ENCODE measurements at places on chromosomes 13 and 19. TPM values are rescaled to one million over a fixed set of nuclear protein-coding genes. Genes with fewer than 3 reads are reported as not detected.

DNA sequence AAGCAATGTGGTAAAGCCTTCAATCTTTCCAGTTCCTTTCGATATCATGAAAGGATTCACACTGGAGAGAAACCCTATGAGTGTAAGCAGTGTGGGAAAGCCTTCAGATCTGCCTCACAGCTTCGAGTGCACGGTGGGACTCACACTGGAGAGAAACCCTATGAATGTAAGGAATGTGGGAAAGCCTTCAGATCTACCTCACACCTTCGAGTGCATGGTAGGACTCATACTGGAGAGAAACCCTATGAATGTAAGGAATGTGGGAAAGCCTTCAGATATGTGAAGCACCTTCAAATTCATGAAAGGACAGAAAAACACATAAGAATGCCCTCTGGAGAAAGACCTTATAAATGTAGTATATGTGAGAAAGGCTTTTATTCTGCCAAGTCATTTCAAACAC, 15.6 kb upstream of the ZNF763 start:
- DNase-seq: peak; percentile 16

DNA sequence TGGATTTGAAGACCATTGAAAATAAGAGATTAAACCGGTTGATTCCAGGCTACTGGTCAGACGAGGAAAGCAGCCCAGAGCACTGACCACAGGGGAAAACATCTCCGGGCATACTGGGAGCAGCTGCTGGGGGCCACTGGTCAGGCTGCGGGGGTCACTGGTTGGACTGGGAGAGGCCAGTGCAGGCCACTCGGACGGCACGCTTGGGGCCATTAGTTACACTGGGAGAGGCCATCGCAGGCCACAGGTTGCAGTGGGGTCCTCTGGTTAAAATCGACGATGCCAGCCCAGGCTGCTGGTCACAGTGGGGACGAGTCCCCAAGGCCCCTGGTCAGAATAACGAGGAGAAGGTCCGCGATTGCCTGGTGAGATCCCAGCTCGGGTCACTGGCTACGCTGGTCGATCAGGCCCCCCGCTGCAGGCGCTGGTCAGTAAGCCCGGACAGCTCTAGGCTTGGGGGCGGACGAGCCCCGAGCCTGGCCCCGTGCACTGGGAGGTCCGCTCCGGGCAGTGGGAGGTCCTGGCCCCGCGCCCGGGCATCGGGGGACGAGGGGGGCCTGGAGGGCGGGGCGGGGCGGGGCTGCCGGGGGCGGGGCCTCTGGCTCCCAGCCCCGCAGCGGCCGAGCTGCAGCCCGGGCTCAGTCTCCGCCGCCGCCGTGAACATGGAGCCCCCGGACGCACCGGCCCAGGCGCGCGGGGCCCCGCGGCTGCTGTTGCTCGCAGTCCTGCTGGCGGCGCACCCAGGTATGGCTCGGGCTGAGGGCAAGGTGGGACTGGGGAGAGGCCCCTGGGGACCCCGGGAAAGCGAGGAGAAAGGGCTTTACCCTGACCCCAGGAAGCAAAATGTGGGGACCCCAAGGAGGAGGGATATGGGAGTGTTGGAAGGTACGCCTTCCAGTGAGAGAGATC, at the start of gene BCAM:
BCAM (plus strand) TSS at position 641 of the 909 bp plus-strand sequence; CDS start at position 663, 22 bp downstream.
- DNase-seq: peak; percentile 27

HIPK4 gene
- total RNA-seq: not detected

- DNase-seq: no peak
These were observed at the start of gene LSR for GRCh38 chr19:35248310-35249145. Gene LSR, plus strand, starts transcription at chr19:35249002. Its CDS starts 21 bp downstream, at chr19:35249023.

DNA sequence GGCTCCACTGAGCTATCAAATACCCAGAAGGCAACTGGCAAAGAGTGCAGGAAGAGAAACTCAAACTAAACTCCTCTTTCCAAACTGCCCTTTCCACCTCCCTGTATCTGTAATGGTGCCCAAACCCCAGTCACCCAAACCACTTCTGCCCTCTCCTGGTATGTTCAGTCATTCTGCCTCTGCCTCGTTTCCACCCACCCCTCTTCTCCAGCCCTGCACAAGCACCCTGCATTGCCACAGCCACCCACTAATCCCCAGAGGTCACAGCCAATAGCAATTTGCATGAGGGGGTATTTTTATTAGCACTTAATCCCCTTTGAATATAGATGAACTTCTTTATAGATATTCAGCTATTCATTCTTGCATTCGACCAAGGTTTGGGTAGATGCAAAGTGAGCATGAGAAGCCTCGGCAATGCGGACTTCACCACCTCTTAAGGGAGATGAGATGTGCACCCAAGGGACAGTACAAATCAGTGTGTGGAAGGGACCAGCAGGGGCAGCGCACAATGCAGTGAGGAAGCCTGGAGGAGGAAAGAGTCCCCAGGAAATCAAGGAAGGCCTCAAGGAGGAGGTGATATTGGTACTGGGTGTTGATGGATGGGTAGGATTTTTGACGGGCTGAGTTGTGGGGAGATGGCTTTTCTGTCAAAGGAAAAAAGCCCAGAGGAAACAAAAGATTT, 12.4 kb downstream of the TMEM272 start:
- no peak for DNase-seq

DNA sequence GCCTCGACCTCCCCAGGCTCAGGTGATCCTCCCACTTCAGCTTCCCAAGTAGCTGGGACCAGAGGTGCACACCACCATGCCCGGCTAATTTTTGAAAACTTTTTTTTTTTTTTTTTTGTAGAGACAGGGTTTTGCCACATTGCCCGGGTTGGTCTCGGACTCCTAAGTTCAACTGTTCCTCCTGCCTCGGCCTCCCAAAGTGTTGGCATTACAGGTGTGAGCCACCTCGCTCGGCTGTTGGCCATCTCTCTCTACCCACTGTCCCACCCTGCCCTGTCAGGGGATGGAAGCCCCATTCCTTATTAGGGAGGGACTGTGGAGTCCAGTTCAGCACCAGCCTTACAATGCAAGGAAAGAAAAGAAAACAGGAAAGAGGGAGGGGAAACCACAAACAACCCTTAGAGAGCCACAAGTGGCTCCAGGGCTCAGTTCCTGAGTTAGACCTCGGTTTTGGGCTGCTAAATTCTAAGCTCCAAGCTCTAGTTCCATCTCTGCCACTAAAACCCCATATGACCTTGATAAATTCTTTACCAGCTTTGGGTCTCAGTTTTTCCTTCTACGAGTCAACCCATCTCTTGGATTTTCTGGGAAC, 31.7 kb downstream of the ACTL9 start:
- no peak for DNase-seq

DNA sequence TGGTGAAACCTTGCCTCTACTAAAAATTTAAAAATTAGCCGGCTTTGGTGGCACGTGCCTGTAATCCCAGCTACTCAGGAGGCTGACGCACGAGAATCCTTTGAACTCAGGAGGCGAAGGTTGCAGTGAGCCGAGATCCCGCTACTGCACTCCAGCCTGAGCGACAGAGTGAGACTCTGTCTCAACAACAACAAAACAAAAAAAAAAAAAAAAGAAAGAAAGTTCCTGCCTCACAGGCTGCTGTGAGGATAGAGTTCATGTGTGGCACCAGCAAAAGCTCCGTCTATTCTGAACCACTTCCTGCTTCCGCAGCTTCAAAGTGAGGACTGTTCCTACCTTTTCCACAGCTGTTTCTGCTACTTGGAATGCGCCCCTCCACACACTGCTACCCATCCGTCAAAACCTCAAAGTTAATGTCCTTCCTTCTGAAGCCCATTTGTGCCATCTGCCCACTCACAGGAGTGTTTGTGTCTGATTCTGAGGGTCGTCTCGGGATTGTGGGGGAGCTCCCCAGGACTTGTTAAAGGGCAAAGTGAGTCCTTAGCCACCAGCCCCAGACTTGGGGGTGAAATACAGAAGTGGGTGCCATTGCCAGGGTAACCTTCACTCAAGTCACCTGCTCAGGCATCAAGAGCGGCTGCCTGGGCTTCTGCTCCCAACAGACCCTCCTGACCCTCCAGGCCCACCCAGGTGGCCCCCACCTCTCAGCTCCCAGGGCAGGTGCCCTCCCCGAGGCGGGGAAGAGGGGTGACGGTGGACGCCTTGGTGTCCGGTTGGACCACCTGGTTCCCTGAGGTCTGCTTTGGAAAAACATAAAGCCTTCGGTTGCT, 2.9 kb downstream of the MFSD12 start:
- no peak for DNase-seq

DNA sequence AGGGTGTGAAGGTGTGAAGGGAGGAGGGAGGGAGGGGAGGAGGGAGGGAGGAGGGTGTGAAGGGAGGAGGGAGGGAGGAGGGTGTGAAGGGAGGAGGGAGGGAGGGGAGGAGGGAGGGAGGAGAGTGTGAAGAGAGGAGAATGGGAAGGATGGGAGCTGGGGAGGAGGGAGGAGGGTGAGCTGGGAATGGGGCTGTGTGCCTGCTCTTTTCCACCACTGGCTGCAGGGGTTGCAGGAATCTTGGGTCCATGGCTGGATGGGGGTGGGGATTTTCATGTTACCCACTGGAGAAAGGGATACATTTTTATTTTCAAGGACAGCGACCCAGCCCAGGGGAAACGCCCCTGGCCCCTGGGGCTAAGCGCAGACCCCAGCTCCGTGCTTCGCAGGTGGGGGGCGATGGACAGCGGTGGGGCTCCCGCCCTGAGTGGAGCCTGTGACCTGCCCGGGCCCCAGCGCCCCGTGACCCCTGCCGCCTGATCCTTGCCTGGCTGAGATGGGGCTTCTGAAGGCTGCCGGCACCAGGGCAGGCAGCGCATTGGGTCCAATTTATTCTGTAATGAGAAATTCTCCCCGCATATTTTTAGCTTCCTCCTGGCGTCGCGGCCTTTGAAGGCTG, 3.0 kb upstream of the EFNA2 start:
- DNase-seq: no peak

EFNB2 gene
- 93.2 TPM for total RNA-seq

DNA sequence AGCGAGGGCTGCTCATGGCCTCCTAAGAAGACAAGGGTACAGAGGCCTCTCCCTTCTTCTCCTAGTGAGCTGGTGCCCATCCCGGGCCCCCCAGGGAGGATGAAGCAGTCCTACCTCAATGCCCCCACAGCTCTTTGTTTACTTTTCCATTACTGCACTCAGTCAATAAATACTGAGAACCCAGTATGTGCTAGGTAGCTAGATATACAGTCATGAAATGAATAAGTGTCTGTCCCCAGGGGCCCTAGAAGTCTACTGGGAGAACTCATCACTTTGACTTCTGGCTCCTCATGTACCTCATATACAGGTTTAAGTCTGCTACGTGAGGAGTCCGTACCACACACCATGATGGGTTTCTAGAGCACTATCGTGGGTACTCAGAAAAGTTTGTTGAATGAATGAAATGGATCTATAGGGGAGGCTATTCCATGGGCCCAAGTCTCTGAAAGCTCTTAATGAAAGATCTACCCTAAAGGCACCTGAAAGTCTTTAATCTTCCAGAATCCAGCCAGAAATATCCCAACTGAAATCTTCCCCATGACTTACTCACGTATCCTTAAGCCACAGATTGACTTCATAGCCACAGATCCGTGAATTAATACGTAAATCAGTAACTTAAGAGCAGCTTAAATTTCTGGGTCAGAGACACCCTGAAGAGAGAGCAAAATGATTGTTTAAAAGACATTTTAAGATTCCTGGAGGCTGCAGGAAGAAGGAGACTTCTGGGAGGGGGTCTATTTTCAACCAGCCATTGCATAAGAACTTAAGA, 51.6 kb upstream of the POMP start:
- DNase-seq: no peak

DNA sequence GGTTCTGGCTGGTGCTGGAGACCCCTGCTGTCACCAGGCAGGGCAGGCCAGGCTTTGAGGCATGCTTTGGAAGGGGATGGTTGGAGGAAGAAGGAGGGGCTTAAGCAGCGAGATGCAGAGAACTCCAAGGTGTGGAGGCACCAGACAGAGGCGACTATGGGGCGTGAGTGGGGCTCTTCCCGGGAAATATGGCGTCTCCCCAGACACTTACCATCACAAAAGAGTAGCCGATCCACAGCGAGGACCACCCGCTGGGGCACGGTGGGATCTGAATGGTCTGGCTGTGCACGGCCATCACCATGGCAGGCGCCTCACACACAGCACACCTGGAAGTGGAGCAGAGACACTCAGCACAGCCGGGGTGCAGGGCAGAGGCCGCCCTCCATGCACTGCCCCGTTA, 151.9 kb downstream of the COL4A1 start:
- no peak for DNase-seq

SMIM44 gene
- total RNA-seq: not detected

SLC15A1 gene
- total RNA-seq: not detected

DNA sequence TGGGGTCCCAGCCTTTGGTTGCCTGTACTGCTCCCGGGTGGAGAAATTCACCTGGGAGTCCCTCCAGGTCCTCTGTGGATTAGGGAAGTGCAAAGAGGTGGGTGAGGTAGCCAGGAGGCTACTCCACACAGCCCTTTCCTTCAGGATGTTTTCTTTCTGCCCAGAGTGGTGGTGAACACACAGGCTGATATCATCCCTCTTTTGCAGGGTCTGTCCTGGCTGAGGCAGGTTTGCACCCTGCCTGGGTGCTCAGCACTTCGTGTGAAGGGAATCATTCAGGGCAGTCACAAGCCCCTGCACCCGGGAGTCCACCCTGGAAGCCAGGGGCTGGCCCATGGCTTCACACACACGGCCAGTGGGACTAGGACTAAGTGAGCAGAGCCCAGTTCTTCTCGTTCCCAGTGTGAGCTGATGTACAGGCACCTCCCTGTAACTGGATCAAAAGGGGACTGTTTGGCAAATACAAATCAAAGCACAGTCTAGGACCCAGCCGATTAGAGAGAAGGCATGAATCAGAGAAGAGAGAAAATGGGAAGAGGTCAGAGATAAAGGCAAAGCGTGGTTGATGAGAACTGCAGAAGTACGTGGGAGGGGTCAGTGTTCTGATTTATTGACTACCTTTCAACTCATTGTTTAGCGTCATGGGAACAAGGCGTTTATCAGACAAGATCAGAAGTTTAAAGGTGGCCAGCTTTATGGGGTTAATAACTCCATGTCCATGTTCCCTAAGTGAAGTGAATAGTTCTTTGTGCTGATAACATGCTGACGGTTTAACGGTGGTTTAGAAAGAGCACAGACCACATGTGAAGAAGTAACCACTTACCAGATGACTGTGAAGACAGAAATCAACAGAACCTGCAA, 30.4 kb upstream of the SPATA13 start:
- peak; percentile 41 for DNase-seq

DNA sequence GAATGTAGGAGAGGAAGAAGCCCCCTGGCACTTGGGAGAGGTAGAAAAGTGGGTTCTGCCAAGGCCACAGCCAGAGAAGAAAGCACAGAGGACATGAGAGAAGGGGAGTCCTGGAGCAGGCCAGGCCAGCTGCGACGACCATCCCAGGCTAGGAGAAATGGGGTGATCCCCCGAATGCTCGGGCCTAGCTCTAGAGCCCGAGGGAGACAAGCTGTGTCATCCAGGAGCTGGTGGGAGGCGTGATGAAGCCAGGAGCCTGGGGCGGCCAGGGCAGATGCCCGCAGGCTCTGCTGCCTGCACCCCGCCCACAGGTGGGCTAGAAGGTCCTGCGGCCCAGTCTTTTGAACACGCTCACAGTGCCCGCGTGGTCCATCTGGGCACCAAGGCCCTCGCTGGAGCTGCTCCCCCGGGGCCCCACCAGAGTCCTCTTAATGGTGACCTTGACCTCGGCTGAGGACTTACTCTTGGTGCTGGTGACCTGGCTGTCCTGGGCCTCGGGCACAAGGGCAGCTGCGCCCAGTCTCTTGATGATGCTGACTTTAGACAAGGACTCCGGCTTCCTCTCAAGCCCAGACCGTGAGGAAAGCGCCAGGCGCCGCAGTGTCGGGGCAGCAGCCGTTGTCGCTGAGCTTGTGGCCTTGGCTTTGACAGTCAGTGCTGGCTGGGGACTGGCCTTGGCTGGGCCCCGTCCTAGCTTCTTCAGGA, 26.5 kb downstream of the C19orf47 start:
- no peak for DNase-seq

GRCh38 chr13:34764246-34764645, 177.8 kb upstream of the NBEA start:
- DNase-seq: no peak

ALG5 gene
- total RNA-seq: 29.5 TPM

CTXN1 gene
- 49.5 TPM for total RNA-seq
